ENCODE measurements at places on chromosomes 7 and 10.

GRCh38 chr7:93219868-93220267 lies 6.4 kb downstream of the HEPACAM2 start:
- no peak for DNase-seq

- DNase-seq: peak; percentile 29
These were observed 67.0 kb upstream of the ATRNL1 start for GRCh38 chr10:115026056-115026745.

DNA sequence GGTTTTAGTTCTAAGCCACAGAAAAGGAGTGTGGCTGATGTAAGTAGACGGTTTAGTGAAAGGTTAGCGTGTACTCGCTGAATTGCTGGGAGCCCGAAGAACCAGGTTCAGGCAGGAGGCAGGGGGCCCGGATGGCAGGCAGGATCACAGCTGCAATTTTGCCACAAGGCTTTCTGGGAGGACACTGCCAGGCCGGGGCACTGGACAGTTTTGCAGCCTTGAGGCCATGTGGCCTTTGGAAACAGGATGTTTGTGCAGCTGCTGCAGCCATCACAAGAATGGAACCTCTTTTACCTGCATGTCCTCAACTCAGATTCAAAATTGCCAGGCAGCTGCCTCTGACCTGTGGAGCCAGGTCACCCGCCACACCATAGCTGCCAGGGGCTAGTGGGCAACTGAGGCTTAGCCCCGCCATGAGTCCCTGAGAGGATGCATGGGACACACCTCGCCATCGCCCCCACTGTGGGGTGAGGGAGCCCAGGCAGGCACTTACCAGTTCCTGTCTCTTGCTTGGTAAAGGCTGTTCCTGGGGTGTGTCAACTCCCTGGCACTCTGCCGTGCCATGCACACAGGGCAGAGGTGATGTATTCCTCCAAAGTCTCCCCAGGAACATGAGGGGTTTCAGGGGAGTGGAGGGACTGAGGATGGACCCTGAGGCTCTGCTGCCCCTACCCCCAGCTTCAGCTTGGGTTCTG lies 188.6 kb downstream of the RPS24 start:
- peak; percentile 33 for DNase-seq

DNA sequence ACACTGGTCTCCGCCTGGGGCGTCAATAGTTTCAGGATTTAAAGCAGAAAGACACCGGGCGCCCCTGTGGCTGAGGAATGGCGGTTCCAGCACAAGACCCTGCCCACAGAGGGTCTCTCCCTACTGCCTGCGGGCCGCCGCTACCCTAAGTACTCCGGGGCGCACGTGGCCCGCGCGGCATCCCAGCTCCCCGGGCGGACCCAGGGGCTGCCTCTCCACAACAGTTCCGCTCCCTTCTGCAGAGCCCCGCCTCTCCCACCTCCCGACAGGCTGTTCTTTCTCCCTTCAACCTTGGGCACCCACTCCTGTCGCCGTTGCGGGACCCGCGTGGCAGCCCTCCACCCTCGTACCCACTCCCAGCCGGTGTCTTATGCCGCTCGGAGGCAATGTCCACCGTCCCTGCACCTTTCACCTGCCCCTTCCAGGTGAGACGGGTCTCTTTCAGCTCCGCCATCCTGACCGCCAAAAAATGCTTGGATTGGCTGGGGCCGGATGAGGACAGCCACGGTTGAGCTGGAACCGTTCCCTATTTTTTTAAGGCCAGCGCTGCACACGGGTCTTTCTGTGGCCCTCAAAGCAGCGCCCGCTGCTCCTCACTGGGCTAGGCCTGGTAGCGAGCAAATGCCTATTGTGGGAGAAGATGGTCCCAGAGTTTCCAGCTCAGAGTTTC lies 1.6 kb upstream of the NKX2-3 start:
- no peak for DNase-seq

- DNase-seq: no peak
These were observed 7.0 kb upstream of the PTPRE start for GRCh38 chr10:127899766-127900387.

- no peak for DNase-seq
These were observed 160.7 kb downstream of the DPP6 start for GRCh38 chr7:154212861-154213260.

DNA sequence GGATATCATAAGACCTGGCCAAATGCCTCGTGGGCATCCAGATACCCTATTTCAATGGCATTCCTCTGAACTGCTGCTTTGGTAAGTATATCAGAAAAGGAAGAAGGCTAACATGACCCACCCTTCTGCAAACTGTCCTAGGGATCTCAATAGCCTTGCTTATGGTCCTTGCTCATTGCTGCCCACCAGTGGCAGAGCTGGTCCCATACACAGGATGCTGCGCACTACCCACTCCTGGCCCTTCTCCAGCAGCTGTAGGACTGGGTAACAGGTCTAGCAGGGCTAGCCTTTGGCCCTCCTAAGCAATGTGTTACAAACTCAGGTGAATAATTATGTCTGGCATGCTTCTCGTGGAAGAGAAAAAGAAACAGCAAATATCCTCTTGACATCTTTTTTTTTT lies 72.5 kb downstream of the C10orf90 start:
- no peak for DNase-seq

DNA sequence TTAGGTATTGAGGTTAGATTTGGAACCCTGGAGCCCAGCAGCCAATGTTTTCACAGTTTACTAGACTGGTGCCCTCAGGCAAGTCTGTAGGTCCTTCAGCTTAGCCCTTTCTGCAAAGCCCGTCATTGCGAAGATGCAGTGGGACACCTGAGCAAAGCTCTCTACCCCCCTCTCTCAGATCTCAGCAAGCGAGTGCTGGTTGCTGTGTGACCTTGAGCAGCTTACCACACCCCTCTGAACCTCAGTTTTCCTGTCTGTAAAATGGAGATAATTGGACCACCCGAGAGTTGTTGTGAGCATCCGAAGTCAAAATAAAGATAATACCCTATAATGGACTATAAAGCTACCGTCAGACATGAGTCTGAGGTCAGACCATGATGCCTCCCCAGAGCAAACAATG lies 3.7 kb downstream of the NPC1L1 start:
- no peak for DNase-seq

DNA sequence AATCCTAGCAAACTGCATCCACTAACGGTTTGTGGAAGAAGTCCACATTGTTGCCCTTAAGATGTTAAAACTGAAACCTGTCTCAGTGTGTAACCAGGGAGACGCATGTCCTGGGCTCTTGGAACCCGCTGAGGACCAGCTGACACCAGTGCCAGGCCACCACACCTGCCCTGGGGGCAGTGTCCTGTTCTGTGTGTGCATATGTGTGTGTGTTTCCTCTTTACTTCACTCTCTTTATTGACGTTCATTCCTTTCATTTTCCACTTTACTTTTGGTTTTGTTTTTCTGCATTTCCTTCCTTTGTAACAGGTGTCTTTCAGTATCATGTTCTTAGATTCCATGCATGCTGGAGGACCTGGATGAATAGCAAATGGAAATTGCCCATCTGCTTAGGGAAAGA lies 83.8 kb downstream of the TEX36 start:
- DNase-seq: no peak

DNA sequence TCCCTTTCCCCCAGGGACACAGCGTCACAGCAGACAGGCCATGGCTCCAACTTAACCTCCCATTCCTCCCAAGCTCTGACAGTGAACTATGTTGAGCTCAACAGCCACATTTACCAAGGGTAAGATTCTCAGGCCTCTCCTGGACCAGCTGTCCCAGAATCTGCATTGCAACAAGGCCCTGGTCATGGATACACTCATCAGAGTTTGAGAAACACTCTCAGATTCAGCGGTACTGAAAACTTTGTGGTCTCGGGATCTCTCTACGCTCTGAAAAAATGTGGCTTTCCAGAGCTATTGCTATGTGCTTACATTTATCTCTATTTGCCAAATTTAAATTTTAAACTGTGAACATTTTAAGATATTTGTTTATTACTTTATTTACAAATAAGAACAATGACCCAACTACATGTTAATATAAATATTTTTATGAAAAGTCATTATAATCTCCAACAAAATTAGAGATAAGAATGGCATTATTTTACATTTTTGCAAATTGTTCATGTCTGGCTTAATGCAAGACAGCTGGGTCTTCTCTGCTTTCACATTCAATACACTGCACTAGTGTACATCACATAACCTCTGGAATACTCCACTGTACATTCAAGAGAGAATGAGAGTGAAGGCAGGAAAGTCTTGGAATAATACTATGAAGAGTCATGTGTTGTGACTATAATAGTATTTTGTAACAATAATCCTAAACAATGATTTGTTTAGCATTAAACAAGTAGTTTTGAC lies 190.9 kb upstream of the PITRM1 start:
- no peak for DNase-seq

GRCh38 chr7:71495828-71496227 lies 363.9 kb downstream of the GALNT17 start:
- no peak for DNase-seq

- DNase-seq: no peak
These were observed 115.1 kb downstream of the ICA1 start for GRCh38 chr7:8146788-8147413.

GRCh38 chr10:59333701-59334100 lies 28.6 kb downstream of the FAM13C start:
- DNase-seq: no peak

DNA sequence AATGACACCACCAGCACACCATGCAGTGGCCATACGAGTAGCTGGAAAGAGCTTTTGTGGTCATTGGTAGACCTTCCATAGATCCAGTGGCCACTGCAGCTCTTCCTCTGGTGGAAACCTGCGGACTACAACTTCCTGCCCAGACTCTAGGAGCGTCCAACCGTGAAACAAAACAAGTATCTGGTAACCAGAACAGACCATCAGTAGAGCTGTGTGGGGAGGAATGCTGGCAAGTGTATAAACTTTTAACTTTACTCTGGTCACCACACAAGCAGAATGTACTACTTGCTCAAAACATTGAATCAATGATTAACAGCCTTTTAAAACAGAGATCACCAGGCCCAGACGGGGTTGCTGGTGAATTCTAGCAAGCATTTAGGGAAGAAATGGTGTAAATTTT lies 154.7 kb upstream of the DGKB start:
- no peak for DNase-seq

- DNase-seq: no peak
These were observed 49.5 kb downstream of the ASAH2B start for GRCh38 chr10:50788951-50789945.

GRCh38 chr10:29962166-29962850 lies 97.1 kb downstream of the JCAD start:
- DNase-seq: no peak

DNA sequence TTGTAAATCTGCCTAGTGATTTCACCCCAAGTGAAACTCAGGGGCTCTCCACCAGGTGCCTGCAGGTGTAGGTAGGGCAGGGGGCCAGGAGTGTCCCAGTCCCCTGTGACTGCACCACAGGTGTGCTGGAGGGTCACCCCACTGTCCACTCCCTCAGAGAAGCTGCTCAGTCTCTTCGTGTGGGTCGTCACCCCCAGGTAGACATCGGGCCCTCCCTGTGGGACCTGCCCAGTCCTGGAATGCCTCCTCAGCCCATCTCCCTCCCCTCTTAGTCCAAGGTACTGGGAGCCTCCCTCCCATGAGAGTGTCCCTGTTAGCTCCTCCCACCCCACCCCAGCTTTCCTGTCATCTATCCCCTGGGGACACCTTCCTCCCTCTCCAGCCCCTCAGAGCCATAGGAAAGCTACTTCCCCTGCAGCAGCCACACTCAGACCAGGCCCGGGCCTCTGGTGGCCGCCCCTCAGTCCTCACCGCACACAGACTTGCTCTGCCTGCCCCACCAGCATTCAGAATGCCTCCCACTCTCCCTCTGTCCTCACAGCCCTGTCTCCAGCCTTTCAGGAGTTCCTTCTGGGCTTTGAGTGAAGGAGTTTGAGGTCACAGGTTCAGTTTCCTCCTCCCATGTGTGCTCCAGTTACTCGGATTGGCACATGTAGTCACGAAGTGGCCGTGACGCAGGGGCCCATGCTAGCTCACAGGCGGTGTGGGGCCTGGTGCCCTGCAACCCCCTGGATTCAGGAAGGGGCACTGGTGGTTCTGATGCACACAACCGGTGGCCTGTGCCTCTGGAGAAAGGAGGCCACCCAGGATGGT lies 5.1 kb downstream of the ALOX5 start:
- DNase-seq: no peak

DNA sequence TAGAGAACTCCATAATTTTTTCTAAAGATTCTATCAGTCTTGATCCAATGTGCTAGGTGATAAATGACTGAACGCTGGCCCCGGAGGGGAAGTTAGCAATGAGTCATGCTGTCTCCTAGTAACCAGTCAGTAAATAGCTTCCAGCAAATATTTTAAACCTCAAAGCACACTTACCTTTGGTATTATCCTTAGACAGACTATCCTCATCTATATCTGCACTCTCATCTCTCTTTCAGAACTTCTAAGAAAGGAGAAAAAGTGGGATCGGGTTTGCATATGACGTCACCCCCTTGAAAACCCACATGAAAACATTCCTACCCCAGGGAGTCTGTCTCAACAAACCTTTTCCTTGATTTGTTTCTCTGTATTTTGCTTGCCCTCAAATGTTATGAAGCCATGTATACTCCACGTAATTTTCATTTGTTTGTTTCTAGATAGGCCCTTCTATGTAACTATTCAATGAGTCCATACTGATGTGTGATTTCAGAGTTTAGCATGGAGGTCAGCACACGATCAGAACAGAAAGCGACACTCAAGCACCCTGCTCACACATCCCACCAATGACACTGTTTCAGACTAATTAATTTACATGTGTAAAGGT lies 174.9 kb upstream of the NRP1 start:
- peak; percentile 79 for DNase-seq

DNA sequence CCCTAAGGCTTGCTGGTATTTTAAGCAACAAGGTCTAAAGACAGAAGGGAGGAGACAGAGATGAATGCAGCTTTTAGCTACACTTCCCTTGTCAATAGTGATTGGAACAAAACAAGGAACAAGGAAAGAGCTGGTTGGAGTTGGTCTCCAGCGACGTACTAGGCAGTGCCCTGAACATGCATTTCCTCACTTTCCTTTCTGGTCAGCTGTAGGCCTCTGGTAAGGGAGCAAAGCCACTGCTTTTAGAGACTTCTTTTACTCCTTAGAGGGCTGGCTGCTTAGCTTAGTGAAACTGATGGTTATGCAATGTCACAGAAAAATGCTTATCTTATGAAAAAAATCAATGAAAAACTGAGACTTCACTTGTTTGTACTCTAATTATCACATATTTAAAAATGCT lies 75.5 kb upstream of the TRIL start:
- DNase-seq: no peak

GRCh38 chr10:2985729-2986232 lies 81.6 kb upstream of the PFKP start:
- peak; percentile 83 for DNase-seq

DNA sequence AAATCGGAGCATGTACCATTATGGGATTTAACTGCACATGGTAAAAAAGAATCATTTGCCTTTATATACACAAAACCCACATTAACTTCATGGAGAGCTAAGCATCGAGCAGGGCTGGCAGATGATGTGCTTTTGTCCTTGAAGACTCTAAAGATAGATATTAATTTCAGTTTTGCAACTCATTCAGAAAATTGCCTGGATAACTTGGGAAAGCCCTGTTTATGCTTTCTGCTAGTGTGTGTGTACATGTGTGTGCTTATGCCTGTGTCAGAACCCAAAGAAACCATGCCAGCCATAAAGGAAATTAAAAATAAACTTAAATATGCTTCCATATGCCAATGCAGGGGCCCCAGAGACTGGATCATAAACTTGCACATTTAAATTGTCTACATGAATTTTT lies 640.0 kb downstream of the PARD3 start:
- DNase-seq: no peak
